ENCODE measurements at places on chromosomes 4 and X. TPM values are rescaled to one million over a fixed set of nuclear protein-coding genes. Genes with fewer than 3 reads are reported as not detected.

H2BW2 gene
- not detected for total RNA-seq

TIGD4 gene
- total RNA-seq, result 1.0 TPM

CPZ gene
- total RNA-seq, result 5.2 TPM

RHOH gene
- total RNA-seq, result not detected

DNA sequence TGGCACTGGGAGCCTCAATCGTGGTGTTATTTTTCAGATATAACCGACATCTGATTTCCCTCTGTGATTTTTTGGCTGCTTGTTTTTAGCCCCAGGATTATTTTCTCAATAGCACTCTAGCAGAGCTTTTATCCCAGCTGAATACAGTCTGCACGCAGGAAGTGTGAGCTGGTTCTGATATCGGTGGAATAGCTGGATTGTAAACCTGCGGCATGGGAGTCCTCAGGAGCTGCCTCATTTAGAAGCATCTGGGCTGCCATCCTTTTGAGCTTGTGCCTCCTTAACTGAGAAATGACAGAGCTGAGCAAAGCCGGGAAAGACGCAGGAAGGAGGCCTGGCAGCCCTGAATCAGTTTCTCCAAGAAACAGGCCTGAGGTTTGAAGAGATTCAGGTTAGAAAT lies 28.4 kb upstream of the GRPEL1 start:
- DNase-seq, result no peak
- no peaks in the 10 kb centered on the region for H3K27me3 ChIP-seq
- no peaks in the 10 kb centered on the region for H3K36me3 ChIP-seq
- no peak overlapping the region for H3K4me3 ChIP-seq
- H3K4me1 ChIP-seq, result no peaks in the 10 kb centered on the region

DNA sequence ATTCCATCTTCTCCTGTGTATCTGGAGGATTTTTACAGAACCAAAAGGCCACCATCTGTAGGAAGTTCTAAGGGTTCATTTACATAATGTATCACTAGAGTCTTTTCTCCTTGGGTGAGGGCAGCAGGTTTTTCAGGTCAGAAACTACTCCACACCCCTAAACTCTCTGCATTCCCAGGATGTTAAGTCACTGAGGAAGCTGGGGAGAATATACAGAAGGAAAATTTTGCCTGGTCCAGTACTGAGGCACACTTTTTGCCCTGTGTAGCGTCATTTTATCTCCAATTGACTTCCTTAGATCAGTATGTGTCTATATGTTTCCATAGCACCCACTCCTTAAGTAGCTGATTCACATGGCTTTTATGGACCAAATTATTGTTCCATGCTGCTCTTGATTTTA lies 17.0 kb downstream of the XKRX start:
- H3K27ac ChIP-seq, result no peak overlapping the region
- H3K27me3 ChIP-seq, result no peaks in the 10 kb centered on the region
- H3K4me3 ChIP-seq, result no peak overlapping the region
- no peak for DNase-seq

- no peaks in the 10 kb centered on the region for H3K36me3 ChIP-seq
- no peak overlapping the region for H3K4me3 ChIP-seq
- H3K27ac ChIP-seq, result no peak overlapping the region
- peak; percentile 16 for DNase-seq
- H3K4me1 ChIP-seq, result peaks cover 16% of the 10 kb centered on the region
These were observed 166.5 kb upstream of the PCDH7 start for GRCh38 chr4:30553706-30554105.

GRCh38 chrX:30643313-30643821 lies 9.9 kb upstream of the GK start:
- no peak overlapping the region for H3K27ac ChIP-seq
- no peaks in the 10 kb centered on the region for H3K4me1 ChIP-seq
- H3K36me3 ChIP-seq, result no peaks in the 10 kb centered on the region
- no peak overlapping the region for H3K4me3 ChIP-seq
- no peaks in the 10 kb centered on the region for H3K27me3 ChIP-seq

- H3K27me3 ChIP-seq, result no peaks in the 10 kb centered on the region
- H3K27ac ChIP-seq, result peak overlapping the region; percentile 95
- no peak overlapping the region for H3K4me3 ChIP-seq
- no peaks in the 10 kb centered on the region for H3K36me3 ChIP-seq
- H3K4me1 ChIP-seq, result peaks cover 65% of the 10 kb centered on the region
These were observed 193.6 kb downstream of the SOWAHB start for GRCh38 chr4:76704133-76704881.

- H3K27me3 ChIP-seq, result no peaks in the 10 kb centered on the region
- H3K4me1 ChIP-seq, result no peaks in the 10 kb centered on the region
- no peak overlapping the region for H3K4me3 ChIP-seq
- no peak for DNase-seq
- H3K36me3 ChIP-seq, result no peaks in the 10 kb centered on the region
- no peak overlapping the region for H3K27ac ChIP-seq
These were observed 102.9 kb downstream of the PCDH7 start for GRCh38 chr4:30822911-30823551.

All from Caco-2 (cell line).